ENCODE measurements at places on chromosomes 11 and 22. TPM values are rescaled to one million over a fixed set of nuclear protein-coding genes. Genes with fewer than 3 reads are reported as not detected.

Gene AMBRA1
- 68.3 TPM for total RNA-seq

DNA sequence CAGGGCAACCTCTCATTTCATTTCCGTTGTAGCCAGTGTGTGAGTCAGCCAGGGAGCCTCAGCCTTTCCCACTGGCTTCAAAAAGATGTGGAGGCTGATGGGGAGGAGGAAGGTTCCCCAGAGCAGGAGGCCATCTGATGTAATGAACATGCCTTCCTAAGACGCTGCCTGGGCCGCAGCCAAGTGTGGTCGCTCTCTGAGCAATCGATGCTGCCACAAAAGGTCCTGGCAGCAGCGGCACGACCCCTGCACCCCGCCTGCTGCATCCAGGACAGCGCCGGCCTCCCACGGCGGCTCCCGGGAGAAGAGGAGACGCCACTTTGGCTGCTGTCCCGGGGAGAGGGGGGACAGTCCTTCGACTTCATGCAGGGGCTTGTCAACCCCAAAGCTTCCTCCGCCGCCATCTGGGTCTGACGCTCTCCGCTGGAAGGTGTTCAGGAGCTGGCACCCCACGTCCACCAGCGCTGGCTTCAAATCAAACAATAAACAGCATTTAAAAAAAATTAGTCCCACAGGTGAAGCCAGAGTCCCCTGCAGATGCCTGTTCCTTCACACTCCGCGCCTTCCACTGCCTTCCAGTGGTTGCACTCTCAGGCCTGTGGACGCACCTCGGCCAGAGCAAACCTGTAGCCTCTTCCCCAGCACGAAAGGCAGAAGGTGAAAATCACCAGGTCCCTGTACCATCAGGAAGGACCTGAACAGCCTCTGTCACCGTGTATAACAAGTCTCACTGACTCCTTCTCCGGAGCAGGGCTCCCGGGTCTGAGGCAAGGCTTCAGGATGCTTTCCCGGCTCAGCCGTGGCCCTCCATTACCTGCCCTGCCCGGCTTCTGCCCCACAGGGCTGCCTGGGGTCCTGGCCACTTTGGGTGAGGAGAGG, 930.7 kb downstream of the BRD1 start:
- H3K4me1 ChIP-seq, result no peaks in the 10 kb centered on the region
- H3K27ac ChIP-seq, result no peak overlapping the region
- no peak overlapping the region for H3K4me3 ChIP-seq
- no peak for DNase-seq

DNA sequence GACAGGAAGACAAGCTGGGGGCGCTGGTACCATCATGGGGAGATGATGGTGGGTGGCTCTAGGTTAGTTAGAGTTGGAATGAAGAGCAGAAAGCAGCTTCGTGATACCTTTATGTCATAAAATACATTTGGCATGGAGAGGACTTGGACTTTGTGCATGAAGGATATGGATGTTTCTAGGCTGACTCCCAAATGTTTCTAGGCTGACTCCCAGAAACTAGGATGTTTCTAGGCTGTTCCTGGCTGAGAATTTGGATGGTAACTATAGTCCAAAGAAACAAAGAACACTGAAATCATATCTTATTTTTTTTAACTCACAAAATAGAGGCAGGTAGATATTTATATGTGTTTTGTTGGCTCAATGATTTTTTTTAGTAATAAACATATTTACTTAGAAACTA, 89.4 kb upstream of the VPREB1 start:
- H3K4me3 ChIP-seq, result no peak overlapping the region
- H3K27me3 ChIP-seq, result no peaks in the 10 kb centered on the region
- DNase-seq, result no peak
- H3K27ac ChIP-seq, result no peak overlapping the region

- no peaks in the 10 kb centered on the region for H3K4me1 ChIP-seq
- H3K4me3 ChIP-seq, result no peak overlapping the region
- no peaks in the 10 kb centered on the region for H3K36me3 ChIP-seq
- no peaks in the 10 kb centered on the region for H3K27me3 ChIP-seq
- no peak for DNase-seq
These were observed 17.7 kb downstream of the IGF2 start for GRCh38 chr11:2121227-2122130.

GRCh38 chr11:8689726-8690255, 7.2 kb downstream of the RPL27A start:
- H3K36me3 ChIP-seq, result no peaks in the 10 kb centered on the region
- no peak for DNase-seq
- H3K4me3 ChIP-seq, result no peak overlapping the region
- H3K27ac ChIP-seq, result no peak overlapping the region
- H3K27me3 ChIP-seq, result no peaks in the 10 kb centered on the region

DNA sequence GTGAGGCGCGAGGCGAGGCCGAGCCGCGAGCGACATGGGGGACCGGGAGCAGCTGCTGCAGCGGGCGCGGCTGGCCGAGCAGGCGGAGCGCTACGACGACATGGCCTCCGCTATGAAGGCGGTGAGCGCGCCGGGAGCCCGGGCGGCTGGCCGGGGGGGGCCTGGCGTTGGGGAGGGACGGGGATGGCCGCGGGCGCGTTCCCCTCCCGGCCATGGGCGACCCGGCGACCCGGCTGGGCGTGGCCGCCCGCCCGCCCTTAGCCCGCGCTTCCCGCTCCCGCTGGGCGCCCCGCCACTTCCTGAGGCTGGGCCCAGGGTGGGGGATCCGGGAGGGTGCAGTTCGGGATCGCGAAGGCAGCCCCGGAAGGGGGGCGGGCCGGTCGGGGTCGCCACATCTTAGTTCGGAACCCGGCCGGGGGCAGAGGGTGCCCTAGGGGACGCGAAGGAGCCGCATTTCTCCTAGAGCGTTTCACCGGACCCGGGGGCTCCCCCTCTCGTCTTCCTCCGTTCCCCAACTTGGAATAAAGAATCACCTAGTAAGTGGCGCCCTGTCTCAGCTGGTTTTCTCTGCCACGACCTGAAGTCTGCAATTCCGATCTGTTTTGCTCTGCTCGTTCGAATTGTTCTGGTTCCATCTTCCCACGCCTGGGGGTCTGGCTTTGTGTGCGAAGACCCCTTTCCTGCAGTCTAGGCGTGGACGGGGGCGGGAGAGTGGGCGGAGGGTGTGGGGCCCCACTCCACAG, 536 bp downstream of the YWHAH start:
- peaks cover 22% of the 10 kb centered on the region for H3K4me1 ChIP-seq
- peak overlapping the region; percentile 91 for H3K27ac ChIP-seq
- no peaks in the 10 kb centered on the region for H3K27me3 ChIP-seq
- peak overlapping the region; percentile 91 for H3K4me3 ChIP-seq
- DNase-seq, result peak; percentile 43

GRCh38 chr11:24589064-24589463, 92.2 kb downstream of the LUZP2 start:
- H3K4me3 ChIP-seq, result no peak overlapping the region
- no peaks in the 10 kb centered on the region for H3K36me3 ChIP-seq
- H3K4me1 ChIP-seq, result no peaks in the 10 kb centered on the region
- DNase-seq, result no peak

DNA sequence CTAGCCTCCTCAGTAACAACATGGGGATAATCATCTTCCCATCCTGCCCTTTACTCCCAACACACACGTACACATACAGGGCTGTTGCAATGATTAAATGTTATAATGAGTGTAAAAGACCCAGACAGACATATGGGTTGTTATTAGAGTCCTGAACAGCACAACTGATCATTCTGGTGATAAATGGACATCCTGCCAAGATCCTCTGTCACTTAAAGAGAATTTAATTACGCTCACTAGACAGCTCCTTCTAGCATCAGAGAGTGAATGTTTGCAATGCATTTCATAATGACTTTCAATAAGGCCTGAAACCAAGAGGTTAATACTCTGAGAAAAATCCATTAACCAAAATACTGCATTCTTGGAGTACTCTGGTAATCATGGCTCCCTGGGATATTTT, 115.8 kb downstream of the KCNC1 start:
- H3K27ac ChIP-seq, result no peak overlapping the region
- no peak for DNase-seq
- H3K4me1 ChIP-seq, result no peaks in the 10 kb centered on the region
- H3K4me3 ChIP-seq, result no peak overlapping the region

Gene OR52I1
- total RNA-seq, result not detected

Gene SCARF2
- 10.4 TPM for total RNA-seq

- DNase-seq, result no peak
- H3K36me3 ChIP-seq, result no peaks in the 10 kb centered on the region
- H3K4me3 ChIP-seq, result no peak overlapping the region
These were observed 23.2 kb downstream of the MEI1 start for GRCh38 chr22:41722496-41722895.

GRCh38 chr11:117426297-117426685, 98.6 kb downstream of the CEP164 start:
- H3K4me3 ChIP-seq, result no peak overlapping the region
- no peaks in the 10 kb centered on the region for H3K27me3 ChIP-seq
- no peaks in the 10 kb centered on the region for H3K4me1 ChIP-seq
- DNase-seq, result peak; percentile 84
- H3K36me3 ChIP-seq, result no peaks in the 10 kb centered on the region

DNA sequence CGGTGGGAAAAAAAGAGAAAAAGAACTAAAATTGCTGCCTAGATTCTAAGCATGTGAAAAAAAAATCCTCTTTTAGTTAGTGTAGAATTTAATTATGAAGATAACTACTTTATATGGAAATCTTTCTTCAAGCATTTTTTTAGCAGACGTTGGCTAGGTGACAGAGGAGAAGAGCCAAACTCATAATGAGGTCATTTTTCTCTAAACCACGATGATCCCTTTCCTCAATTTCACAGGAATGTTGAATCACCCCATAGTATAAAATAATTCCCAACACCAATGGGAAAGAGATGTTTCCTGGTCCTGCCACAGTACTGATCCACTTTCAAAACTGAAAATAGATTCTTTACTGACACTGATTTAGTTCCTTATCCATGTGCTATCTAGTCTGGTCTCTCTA, 319.8 kb downstream of the DLG2 start:
- H3K4me1 ChIP-seq, result no peaks in the 10 kb centered on the region
- H3K36me3 ChIP-seq, result no peaks in the 10 kb centered on the region
- H3K4me3 ChIP-seq, result no peak overlapping the region

Gene PLEKHB1
- 62.1 TPM for total RNA-seq

- H3K27me3 ChIP-seq, result no peaks in the 10 kb centered on the region
- no peak overlapping the region for H3K27ac ChIP-seq
- no peaks in the 10 kb centered on the region for H3K36me3 ChIP-seq
- DNase-seq, result no peak
These were observed 7.7 kb downstream of the FRMD8 start for GRCh38 chr11:65394125-65394536.

Gene CHRDL2
- 3.5 TPM for total RNA-seq

Gene CCDC81
- total RNA-seq, result 3.8 TPM

Gene LSP1
- 13.0 TPM for total RNA-seq

Gene TMPRSS6
- 3.4 TPM for total RNA-seq

- H3K4me3 ChIP-seq, result no peak overlapping the region
- DNase-seq, result no peak
- no peaks in the 10 kb centered on the region for H3K27me3 ChIP-seq
These were observed 231.3 kb downstream of the CADM1 start for GRCh38 chr11:115272925-115273324.

GRCh38 chr22:29879753-29880152, 3.2 kb upstream of the MTMR3 start:
- peak overlapping the region; percentile 21 for H3K4me3 ChIP-seq
